ENCODE measurements at places on chromosomes 3 and 15.

GRCh38 chr3:175932586-175932985, 1073.5 kb downstream of the NAALADL2 start:
- ATAC-seq: no peak

DNA sequence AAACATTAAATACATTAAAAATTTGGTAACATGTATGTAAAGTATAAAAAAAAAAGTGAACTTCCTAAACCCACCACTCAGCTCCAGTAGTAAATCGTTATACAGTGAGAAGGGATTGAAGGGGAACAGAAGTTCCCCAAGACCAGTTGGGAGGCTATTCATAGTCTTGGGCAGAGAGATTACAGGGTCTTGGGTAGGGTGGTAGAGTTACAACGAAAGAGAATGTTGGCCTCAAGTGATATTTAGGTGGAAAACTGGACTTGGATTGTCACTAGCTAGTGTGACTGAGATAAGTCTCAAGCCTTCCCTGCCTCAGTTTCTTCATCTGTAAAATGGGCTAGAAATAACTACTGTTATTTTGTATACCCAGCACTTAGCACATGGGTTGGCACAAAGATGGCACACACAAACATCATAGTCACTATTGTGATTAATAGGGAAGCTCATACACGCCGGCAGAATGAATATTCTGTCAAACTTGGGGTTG, 431 bp upstream of the YEATS2 start:
- no peak for ATAC-seq

DNA sequence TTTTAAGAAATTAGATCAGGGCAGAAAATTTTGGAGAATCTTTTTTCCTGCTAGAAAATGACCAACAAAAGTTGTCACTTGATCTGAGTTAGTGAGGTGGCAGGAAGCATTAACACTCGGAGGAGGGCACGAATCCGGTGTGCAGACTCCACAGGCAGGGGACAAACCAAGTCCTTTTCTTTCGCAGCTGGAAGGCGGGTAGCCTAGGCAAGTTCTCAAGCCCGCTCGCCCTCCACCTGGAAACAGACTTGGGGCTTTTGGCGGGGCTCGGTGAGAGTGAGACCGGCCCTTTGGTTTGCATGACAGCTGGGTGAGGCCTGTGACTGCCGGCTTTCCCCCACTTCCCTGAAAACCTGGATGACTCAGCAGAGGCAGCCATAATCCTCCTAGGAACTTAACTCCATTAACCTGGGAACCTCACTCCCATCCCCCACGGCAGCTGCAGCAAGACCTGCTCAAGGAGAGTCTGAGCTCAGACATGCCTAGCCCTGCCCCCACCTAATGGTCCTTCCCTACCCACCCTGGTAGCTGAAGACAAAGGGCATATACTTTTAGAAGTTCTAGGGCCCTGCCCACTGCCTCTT, 134.8 kb downstream of the MFSD1 start:
- no peak for ATAC-seq

GRCh38 chr15:73996939-73997338, 2.4 kb downstream of the PML start:
- ATAC-seq: no peak

- ATAC-seq: peak; percentile 34
Observed at GRCh38 chr15:35691173-35691761, 145.3 kb upstream of the DPH6 start.

DNA sequence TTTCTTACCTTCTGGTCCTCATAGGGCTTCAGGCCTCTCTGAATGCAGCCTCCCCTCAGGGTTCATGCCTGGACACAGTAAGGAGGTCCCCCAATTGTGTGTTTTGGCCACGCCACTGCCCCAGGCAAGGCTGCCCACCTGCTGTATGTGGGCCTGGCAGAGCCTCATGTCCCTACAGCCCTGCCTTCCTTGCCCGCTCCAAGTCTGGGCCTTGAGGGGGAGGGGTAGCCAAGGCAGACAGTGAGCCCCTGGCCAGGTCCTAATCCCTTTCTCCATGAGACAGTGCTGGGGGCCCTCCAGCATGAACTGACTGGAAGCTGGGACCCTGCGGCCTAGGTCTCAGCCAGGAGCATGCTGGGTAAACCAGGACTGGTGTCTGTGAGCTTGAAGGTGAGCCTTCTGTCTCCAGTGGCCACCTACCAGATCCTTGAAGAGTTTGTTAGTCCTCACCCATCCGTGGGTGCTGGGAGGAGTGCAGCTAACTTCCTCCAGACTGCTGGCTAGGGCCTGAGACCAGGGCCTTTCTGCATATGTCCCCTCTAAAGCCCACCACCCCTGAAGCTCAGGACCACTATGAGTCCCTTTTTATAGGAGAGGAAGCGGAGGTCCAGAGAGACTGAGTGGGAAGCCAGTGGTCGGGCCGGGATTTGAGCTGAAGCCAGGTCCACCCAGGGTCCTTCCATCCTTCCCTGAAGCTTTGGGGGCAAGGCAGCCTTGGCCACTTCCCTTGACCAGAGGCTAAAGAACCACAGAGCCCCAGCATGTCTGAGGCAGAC, 8.7 kb downstream of the ZBTB47 start:
- ATAC-seq: no peak

DNA sequence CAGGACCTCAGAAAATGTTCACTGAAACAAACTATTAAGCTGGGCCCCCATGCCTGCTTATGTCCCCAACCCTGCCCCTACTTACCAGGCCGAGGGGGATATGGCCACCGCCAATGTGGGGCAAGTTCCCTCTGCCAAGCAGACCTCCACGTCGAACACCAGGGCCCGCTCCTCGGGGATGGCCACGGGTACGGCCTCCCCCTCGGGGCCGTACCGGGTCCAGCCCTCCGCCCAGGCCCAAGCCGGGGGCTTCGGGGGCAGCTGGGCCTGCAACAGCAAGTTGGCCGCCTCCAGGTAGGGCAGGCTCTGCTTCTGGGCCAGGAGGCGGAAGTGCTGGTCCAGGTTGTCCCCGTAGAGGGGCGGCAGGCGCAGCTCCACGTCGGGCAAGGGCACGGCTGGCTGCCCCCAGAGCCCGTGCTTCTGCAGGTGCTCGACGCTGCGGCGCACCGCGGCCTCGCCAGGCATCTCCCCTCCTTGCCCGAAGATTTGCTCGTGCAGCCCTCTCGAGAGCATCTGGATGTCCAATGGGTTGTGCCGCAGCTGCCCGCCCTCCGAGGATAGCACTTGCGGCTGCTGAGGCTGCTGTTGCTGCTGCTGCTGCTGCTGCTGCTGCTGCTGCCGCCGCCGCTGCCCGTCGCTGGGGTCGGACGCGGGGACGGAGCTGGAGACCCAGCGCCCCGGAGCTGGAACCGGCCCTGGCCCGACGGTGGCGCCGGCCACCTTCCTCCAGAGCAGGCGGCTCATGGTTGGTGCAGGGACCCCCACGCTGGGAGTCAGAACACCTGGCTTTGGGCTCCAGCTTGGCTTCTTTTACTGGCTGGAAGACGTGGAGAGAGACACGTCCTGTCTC, 1.4 kb downstream of the POLG start:
- ATAC-seq: no peak

DNA sequence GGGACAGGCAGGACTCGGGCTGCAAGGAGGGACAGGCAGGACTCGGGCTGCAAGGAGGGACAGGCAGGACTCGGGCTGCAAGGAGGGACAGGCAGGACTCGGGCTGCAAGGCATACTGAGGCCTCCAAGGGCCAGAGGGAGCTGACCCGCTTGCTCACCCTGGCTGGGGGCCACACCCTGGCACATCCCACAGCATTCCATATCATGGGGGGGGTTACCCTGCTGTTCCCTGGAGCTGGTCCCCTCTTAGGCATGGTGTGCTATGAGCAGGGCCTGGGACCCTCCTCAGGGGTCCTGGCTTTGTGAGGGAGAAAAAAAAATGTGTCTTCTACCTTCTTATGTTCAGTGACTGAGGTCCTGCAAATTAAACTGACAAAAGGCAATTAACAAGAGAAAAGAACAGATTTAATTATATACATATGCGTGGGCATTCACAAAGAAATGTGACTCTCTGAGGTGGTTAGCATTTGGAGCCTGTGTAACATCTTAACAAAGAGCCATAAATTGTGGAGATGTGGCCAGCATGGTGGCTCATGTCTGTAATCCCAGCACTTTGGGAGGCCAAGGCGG, 97.6 kb upstream of the ALDH1A3 start:
- no peak for ATAC-seq

GRCh38 chr3:145197051-145197820, 963.7 kb downstream of the PLOD2 start:
- no peak for ATAC-seq

DNA sequence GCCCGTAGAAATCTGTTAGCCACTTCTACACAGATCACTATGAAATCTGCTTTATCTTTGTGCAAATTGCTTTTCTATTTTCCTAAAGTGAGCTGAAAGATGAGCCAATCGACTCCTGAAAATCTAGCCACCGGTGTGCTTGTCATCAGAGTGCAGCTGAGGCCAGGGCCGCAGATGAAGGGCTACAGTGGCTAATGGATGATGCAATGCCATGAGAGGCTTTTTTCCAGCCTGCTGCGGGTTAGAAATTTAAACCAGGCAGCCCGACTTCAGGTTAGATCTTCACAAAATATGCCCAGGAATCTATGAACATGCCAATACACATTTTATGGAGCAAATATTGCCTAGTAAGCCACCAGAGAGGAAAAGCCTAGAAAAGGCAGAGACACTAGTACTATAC, 948.2 kb upstream of the CFAP20DC start:
- no peak for ATAC-seq

DNA sequence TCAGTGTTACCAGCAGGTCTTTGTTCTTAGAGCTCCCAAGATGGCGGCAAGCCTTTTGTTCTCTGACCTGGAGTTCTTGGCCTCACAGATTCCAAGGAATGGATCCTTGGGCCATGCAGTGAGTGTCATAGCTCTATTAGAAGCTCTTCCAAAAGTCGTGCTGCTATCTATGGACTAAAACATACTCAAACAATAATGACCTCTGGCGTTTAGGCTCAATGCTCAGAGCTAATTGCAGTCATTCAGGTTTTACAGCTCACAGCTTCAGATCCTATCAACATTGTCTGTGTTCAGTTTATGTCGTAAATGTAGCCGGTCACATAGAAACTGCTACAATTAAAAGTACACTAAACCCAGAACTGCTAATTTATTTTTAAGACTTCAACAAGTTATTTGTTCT, 22.2 kb downstream of the CCRL2 start:
- no peak for ATAC-seq

- no peak for ATAC-seq
Observed at GRCh38 chr3:195212033-195212748, 58.8 kb downstream of the XXYLT1 start.

DNA sequence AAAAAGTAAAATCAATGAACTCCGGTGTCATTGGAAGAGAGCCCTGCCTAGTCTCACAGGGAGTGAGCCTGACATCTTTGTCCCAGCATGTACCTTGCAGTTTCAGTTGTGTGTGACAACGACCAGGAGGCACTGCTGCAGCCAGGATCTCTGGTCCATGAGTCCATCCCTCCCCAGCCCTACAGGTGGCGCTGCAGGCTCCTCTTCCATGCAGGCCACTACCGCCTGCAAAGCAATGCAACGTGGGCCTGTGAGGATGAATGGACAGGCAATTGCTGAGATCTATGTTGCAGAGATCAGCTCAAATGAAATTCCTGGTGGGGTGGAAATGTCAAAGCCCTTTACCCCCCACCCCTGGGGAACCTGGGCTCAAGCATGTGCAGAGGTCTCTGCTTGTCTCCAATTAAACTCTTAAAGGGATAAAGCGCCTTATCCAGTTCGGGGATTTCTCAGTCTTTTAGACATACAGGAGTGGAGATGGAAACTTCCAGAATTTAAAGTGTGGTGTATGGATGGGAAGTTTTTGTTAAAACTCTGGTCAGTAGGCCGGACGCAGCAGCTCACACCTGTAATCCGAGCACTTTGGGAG, 35.8 kb downstream of the TKT start:
- ATAC-seq: peak; percentile 83

GRCh38 chr3:85161544-85161943, 202.8 kb downstream of the CADM2 start:
- no peak for ATAC-seq

DNA sequence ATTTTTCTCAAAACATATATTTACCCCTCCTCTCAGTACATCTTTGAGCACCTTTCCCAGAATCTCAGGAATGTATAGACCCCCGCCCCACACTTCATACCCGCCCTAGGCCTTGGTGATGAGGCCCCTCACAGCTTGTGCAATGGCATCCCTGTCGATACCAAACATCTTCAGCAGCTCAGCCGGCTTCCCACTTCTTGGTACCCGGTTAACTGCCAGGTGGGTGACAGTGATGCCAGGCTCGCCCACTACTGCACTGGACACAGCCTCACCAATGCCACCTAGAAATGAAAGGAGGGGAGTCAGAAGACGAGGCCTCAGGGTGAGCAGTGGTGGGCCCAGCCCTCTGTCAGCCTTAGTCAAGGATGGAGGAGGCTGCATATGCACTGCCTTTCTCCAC, 30.2 kb downstream of the TKT start:
- no peak for ATAC-seq

DNA sequence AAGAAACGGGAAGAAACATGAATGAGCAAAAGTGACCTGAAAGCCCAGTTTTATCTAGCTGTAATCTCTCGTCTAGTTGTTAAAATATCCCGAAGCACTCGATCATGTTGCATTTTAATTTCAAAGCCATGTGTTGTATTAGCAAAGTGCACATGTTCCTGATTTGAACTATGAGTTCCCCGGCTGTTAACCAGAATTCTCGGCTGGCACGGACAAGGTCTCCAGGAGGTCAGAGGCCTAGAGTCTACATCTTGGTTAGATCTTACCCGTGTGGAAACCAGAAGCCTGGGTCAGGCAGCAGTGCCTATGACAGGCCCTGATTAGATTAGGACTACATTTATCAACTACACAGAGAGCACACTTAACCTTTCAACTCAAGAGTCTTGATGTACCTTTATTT, 195.8 kb downstream of the CDIN1 start:
- ATAC-seq: no peak

DNA sequence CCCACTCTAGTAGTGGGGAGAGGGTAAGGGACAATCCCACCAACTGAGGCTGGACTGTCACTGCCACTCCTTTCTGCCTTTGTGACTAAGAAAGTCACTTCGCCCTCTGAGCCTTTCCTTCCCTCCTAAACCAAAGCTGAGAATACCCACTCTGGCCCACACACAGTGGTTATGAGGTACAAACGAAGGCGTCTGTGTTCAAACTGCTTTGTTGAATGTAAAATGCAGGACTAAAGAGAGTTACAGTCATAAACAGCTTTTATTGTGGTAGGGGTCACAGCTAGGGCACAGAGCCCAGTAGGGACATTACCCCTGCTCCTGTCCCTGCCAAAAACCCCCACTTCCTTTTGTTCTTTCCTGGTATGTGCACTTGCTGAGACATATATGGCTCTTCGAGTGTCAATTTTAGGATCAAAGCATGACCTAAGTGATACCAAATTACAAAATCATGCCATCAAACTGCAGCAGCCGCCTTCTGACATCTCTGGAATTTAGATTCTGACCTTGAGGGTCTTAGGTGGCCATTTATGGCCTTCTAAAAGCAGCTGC, 45.1 kb downstream of the CTDSPL start:
- no peak for ATAC-seq

DNA sequence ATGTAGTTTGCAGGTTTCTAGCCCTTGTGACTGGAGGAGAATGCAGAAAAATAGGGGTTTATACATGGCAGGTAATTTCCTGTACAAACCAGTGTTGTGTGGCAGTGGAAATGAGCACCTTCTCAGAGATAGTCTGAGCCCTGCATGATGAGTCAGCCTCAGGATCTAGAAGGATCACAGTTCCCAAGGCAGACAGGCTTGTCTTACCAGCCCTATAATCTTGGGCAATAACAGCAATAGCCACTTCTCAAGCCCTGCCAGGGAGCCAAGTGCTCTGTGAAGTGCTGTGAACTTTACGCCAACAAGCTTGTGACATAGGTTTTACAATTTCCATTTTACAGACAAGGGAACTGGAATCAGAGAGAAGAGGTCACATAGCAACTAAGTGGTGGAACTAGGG, 89.4 kb downstream of the CD47 start:
- no peak for ATAC-seq
